ENCODE measurements at places on chromosomes 2 and 18. TPM values are rescaled to one million over a fixed set of nuclear protein-coding genes. Genes with fewer than 3 reads are reported as not detected.

Gene SULT1C4
- total RNA-seq: 2.1 TPM

DNA sequence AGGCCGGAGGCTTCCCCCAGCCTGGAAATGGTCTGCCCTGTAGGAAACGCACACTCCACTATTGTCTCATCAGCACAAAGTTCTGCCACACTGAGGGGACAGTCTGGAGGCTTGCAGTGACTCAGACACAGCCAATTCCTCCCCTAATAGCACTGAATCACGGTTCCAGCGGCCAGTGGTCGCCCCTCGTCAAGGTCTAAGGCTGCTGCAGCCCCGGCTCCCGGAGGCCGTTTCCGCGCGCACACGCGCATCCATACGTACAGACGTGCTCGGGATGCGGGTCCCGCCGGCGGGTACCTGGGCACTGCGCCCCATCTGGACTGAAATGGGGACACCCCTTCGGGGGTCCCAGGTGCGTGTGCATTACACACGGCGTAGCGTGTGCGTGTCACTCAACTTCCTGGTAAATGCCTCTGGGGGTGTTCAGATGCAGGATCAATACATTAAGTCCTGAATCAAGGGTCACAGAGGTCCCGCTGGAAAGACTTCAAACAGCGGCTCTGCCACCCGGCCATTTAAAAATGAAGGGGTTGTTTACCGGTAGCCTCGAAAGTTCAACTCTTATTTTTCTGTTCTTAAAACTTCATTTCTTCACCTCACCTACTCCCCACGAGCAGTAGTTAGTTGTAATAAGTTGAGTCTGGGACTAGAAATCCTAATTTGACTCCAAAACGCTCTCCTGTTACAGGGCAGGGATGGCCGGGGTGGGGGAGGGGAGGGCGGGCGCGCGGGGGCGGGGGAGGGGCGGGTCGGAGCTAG, 572 bp upstream of the ZNF516 start:
- peak; percentile 81 for DNase-seq
- H3K36me3 ChIP-seq: no peaks in the 10 kb centered on the region

DNA sequence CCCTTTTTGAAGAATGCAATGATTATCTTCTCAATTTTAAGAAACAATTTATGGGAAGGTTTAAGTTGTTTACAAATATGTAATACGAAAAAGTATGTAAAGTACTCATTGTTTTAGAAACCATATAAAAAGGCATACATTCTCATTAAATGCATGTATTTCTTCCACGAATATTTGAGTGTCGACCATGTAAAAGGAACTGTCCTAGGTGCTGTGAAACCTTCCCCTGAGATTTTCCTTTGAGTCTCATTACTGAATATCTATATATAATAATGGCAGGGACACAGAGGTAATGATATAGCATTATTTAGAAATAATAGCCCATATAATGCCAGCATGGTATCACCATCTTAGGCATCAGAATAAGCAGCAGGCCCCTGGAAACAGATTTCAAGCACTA, 239.3 kb downstream of the ERBB4 start:
- no peak overlapping the region for H3K4me3 ChIP-seq
- H3K27ac ChIP-seq: no peak overlapping the region
- no peak for DNase-seq
- no peaks in the 10 kb centered on the region for H3K4me1 ChIP-seq
- H3K36me3 ChIP-seq: no peaks in the 10 kb centered on the region

DNA sequence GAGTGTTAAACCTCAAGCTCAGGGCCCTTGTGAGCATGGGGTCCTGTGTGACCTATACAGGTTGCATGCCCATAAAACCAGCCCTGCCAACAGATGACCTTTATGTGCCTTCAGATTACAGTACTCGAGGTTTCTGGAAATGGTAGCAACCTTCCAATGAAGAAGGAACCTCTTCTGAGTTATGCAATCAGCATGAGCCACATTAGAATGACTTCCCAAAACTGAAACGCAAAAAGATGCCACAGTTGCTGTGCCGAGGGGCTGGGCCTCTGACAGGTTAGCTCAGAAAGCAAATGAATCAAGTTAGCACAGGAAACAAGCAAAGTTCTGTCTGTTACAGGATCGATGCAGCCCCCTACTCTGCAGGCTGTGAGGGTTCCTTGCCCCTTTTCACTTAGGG, 37.7 kb downstream of the TGFA start:
- peaks cover 2% of the 10 kb centered on the region for H3K4me1 ChIP-seq
- no peak overlapping the region for H3K4me3 ChIP-seq
- H3K27me3 ChIP-seq: no peaks in the 10 kb centered on the region
- H3K27ac ChIP-seq: no peak overlapping the region

Gene CXCR1
- total RNA-seq: not detected

GRCh38 chr2:164589522-164589921, 31.8 kb downstream of the GRB14 start:
- no peaks in the 10 kb centered on the region for H3K4me1 ChIP-seq
- H3K36me3 ChIP-seq: no peaks in the 10 kb centered on the region
- DNase-seq: no peak
- no peak overlapping the region for H3K27ac ChIP-seq
- no peaks in the 10 kb centered on the region for H3K27me3 ChIP-seq
- no peak overlapping the region for H3K4me3 ChIP-seq

GRCh38 chr2:64267699-64268098, 123.5 kb upstream of the PELI1 start:
- no peak overlapping the region for H3K4me3 ChIP-seq
- peaks cover 22% of the 10 kb centered on the region for H3K4me1 ChIP-seq
- no peak for DNase-seq
- H3K27me3 ChIP-seq: no peaks in the 10 kb centered on the region
- peaks cover 8% of the 10 kb centered on the region for H3K36me3 ChIP-seq

Gene CLEC4F
- total RNA-seq: not detected

DNA sequence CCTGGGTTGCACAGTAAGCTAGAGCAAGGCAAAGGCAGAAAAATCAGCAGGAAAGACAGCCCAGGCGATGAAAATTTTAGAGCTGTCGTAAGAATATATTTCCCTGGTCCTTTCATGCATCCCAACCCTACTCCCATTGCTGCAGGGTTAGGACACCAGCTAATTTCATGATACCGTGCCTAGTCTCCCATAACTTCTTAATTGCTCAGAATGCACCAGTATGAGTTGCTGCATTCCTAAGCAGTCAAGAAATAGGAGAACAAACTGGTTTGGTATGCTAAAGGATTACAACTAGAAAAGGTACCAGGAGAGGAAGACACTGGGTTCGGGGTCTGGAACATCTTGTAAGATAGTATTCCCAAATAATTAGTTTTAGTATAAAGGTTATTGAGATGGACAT, 269.4 kb upstream of the NRXN1 start:
- no peaks in the 10 kb centered on the region for H3K27me3 ChIP-seq
- H3K27ac ChIP-seq: no peak overlapping the region
- H3K4me3 ChIP-seq: no peak overlapping the region
- DNase-seq: no peak
- no peaks in the 10 kb centered on the region for H3K36me3 ChIP-seq

DNA sequence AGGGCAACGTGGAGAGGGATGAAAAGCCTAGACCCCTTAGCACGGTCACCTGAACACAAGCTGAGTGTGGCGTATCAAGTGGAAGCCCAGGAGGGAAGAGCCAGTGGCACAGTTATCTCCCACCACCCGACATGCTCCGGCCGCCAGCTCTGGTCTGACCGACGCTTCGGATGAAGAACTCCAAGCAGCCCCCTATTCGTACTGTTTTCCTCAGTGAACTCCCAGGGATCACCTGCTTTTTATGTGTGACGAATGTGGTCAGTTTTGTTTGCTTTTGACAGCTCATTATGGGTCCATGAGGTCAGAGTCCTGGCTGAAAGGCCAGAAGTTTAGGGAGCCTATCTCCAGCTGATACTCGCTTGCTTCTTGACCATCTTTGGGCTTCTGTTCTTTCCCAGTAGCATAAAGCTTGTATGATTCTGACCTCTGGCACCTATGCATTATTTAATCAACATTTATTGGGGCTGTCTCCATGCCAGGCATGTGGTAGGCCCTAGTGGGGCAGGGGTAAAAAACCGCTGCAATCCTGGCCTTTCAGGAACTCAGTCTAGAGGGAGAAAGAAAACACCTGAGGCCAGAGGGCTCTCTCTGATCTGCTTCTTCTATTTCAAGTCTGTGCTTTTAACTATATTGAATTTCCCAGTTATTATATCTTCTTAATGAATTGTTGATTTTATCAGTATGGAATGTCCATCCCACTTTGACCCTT, 33.0 kb upstream of the MRPL33 start:
- peaks cover 8% of the 10 kb centered on the region for H3K4me1 ChIP-seq
- no peaks in the 10 kb centered on the region for H3K27me3 ChIP-seq
- no peak overlapping the region for H3K4me3 ChIP-seq

GRCh38 chr2:108943751-108944150, 45.3 kb downstream of the EDAR start:
- H3K36me3 ChIP-seq: no peaks in the 10 kb centered on the region
- no peak for DNase-seq
- H3K27ac ChIP-seq: no peak overlapping the region
- no peaks in the 10 kb centered on the region for H3K4me1 ChIP-seq
- H3K27me3 ChIP-seq: no peaks in the 10 kb centered on the region
- H3K4me3 ChIP-seq: no peak overlapping the region

DNA sequence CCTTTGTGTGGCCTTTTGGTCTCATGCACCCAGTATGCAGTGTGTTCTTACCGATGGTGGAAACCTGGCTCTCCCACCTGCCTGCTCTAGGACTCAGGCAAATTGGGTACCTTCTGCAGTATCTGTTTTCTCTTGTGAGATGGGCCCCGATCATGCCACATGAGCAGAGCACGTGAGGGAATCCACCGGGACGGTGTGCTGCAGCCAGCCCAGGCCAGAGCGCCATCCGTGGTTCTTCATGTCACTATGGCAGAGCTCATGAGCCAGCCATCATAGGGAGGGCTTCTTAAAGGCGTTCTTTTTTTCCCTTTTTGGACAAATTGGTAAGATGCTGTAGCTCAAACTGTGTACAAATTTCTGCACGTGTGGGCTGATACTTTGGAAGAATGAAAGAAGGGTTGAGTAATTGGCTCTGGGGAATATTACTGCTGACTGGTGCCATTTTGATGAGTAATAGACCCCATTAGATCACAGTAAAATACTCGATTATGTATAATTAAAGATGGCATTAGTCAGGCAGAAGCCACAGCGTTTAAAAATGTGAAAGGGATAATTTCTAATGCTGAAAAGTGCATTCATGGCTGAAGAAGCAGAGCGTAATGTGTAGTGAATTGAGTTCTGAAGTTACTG, 19.2 kb downstream of the SH3RF3 start:
- no peak overlapping the region for H3K4me3 ChIP-seq
- H3K4me1 ChIP-seq: no peaks in the 10 kb centered on the region
- no peak for DNase-seq
- H3K36me3 ChIP-seq: no peaks in the 10 kb centered on the region
- H3K27ac ChIP-seq: no peak overlapping the region

DNA sequence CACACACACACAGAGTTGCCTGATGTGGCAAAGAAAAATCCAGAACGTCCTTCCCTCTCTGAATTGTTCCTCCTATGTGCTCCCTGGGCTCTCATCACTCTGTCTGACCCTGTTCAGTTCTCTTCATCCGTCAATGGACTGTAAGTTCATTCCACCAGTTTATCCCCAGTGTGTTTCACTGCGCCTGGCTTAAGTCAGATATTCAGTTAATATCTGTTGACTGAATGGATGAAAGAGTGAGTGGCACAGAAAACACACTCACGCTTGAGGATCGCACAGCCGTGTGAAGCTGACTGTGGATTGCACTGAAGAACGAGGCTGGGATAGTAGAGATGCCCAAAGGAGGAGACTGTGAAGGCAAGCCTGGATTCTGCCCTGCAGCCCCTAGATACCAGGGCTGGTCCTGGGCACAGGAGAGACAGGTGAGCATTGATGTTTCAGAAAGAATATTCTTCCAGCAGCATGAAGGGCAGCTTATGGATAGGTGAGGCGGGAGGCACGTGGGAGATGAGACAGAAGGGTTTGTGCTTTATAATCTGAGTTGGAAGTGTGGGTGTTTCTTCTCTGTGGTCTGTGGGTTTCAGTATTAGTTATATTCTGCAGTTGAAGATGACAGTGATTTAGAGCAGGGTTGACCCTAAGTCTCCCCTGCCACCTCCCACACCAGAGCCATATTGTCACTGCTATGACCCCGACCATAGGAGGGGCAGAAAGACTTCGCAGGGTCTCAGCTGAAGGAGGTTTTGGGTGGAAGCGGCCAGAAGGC, 129.9 kb downstream of the SOCS6 start:
- no peaks in the 10 kb centered on the region for H3K27me3 ChIP-seq
- H3K36me3 ChIP-seq: no peaks in the 10 kb centered on the region
- H3K27ac ChIP-seq: no peak overlapping the region
- peaks cover 7% of the 10 kb centered on the region for H3K4me1 ChIP-seq

Gene OXER1
- total RNA-seq: 1.3 TPM

- DNase-seq: no peak
- peaks cover 17% of the 10 kb centered on the region for H3K4me1 ChIP-seq
- peaks cover 15% of the 10 kb centered on the region for H3K36me3 ChIP-seq
- peaks cover 55% of the 10 kb centered on the region for H3K27me3 ChIP-seq
Observed at GRCh38 chr2:218957671-218958070, 1.8 kb upstream of the CDK5R2 start.

DNA sequence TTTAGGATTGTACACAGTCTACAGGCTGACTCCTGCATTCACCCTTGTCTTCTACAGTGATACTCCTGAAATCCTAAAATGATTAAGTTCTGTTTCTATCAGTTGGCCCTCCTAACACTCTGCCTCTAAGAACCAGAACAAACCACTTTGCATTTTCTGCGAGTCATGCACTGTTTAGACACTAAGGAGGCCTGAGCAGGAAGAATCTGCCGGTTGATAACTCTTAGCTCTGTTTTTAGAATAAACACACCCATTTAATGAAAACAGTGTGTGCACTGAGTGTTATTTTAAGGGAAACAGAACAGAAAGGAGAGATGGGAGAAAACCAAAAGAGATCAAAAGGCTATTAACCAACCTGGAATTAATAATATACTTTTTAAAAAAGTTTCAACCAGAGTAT, 22.9 kb upstream of the SSB start:
- no peaks in the 10 kb centered on the region for H3K27me3 ChIP-seq
- no peaks in the 10 kb centered on the region for H3K36me3 ChIP-seq
- H3K27ac ChIP-seq: no peak overlapping the region
- no peak for DNase-seq

DNA sequence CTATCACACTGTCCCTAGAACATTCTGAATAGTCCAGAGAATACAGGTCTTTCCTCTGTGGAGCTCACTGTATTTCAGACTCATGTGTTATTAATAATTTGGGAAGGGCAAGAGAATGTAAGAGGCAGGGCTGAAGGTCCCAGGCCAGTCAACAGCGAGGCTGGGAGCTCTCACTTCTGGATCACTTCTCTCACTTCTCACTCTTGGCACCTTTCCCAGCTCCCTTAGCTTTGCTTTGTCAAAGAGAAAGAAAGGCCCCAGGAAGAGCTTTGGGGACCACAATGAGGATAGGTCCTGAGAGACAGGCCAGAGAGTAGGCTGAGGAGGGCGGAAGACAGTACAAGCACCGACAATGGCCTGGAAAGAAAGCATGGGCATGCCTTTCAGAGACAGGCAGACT, 11.2 kb downstream of the EFR3B start:
- no peaks in the 10 kb centered on the region for H3K36me3 ChIP-seq
- H3K27ac ChIP-seq: no peak overlapping the region
- no peak for DNase-seq
- H3K4me3 ChIP-seq: no peak overlapping the region
